ENCODE measurements at places on chromosomes 7 and 10.

GRCh38 chr7:84553711-84554110, 359.1 kb upstream of the SEMA3A start:
- no peak for DNase-seq

- DNase-seq = no peak
Observed at GRCh38 chr10:123645615-123646014, 20.5 kb upstream of the GPR26 start.

DNA sequence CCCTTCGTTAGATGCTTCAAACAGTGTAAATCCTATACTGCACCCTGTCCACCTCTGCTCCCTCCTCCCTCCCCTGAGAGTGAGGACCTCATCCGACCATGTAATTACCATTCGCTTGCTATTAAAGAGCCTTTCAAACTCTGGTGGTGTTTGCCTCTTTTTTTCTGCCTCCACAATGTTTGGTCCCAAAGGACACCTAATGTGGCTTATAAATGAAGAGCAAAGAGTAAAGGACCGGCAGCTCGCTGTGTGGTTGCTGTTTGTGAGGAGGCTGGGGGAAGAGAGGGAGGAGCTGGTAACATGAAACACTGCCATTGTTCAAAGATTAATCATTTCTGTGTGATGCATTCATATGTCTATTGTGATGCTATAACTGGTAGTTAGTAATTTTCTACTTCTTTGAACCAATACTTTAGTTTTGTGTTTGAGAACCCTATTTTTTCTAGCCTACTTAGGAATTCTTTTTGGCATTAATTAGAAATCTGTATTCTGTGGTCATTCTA, 27.9 kb downstream of the MTURN start:
- no peak for DNase-seq

DNA sequence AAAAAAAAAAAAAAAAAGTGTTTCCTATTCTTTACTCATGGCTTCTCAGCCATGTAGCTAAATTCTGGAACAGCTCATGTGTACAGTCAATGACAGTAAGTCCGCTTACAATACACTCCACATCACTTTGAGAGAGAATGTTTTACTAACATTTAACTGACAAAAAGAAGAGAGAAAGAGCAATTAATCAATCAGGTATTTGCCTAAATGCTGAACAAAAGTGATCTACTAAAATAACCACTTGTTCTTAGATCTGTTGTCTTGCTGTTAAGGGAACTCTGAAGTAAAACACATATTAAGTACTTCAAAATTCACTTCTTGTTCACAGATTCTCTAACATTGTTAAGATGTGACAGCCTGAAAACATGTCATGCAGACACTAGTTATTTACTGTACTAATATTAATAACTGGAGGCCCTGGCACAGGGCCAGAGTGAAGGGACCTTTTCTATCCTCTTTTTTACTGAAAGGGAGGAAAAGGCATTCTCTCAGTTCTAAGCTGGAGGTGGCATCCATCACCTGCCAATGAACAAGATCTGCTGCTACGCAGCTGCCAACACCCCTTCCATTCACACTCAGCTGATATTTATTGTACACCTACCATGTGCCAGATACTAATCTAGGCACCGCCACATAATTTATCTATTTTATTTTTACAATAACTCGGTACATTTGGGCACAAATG, 72.6 kb downstream of the AHR start:
- no peak for DNase-seq

DNA sequence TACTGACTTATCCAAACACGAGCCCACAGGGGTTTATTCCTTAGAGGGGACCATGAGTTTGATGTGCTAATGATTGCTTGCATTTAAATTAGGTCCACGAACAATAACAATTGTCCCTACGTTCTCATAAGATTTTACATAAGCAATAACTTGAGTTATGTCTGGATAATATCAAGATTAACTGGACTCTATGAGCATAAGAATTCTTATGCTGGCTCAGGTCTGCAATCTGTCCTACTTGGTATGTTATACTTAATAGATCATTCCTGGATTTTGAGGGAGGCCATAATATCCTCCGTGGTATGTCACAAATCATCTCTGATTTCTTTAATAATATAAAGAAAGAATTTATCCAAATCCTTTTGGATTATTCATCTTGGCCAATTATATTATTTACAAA, 552.3 kb downstream of the KCNMA1 start:
- DNase-seq = no peak

- no peak for DNase-seq
Observed at GRCh38 chr10:92239600-92240288, 51.1 kb downstream of the CPEB3 start.

GRCh38 chr7:38673795-38674194, 42.6 kb upstream of the AMPH start:
- DNase-seq = no peak

GRCh38 chr7:142906643-142907042, 21.1 kb upstream of the TRPV6 start:
- no peak for DNase-seq

GRCh38 chr7:73391396-73391795, 42.2 kb upstream of the FZD9 start:
- no peak for DNase-seq

- DNase-seq = no peak
Observed at GRCh38 chr7:28409716-28410627, 2.3 kb upstream of the CREB5 start.

- DNase-seq = no peak
Observed at GRCh38 chr10:47190301-47190700, 109.7 kb upstream of the GDF10 start.

DNA sequence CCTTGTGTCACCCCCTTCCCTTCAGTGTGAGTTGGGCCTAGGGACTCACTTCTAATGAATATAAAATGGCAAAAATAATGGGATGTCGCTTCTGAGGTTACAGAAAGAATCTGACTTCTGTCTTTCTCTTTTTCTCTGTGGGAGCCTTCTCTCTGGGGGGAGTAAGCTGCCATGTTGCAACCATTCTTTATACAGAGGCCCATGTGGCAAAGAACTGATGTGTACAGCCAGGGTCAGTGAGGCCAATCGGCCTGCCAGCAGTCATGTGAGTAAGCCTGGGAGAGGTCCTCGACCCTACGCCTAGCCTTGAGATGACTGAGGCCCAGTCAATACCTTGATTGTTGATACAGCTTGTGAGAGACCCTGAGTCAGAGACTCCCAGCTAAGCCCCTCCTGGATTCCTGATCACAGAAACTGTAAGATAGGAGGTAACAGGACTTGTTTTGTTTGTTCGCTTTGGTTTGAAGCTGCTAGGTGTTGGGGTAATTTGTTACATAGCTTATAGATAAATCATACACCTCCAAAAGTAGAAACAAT, 1.7 kb downstream of the TCAF1 start:
- no peak for DNase-seq

DNA sequence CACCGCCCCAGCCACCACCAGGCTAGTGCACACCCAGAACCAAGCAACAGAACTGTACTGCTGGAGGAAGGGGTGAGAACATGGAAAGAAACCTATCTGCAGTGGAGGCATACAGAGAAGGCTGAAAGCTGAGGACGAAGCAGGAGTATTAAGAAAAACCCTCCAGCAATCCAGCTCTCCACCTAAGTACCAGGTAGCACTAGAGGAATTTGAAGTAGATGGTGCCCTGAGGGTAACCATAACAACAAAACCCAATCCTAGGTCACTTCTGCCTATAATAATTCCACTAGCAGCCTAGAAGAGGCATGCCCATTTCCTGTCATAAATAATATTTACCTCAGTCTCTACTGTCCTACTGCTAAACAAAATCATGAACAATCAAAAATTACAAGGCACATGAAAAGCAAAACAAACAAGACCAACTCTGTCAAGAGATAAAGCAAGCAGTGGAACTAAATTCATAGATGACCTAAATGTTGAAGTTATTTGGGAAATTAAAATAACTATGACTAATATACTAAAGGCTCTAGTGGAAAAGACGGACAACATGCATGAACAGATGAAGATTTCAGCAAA, 51.1 kb downstream of the HYCC1 start:
- DNase-seq = no peak

GRCh38 chr7:126780993-126781392, 471.7 kb downstream of the GRM8 start:
- DNase-seq = no peak

GRCh38 chr7:35024298-35024697, 13.0 kb downstream of the DPY19L1 start:
- no peak for DNase-seq

DNA sequence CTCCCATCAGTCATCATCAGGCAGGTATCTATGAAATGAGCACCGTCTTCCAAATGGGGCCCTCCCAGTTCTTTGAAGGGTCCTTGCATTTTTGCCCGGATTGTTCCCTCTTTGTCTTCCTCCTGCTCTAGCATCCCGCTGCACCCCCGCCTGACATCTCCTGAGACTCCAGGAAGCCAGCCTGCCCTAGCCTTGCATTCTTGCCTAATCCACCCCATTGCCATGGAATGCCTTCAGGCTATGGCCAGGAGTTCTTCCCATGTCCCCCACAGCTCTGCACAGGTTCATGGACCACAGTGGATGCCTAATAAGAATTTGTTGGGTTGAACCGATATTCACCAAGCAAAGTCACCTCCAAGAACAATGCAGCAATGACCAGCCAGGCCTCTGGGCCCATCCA, 62.1 kb downstream of the ZMIZ1 start:
- no peak for DNase-seq

DNA sequence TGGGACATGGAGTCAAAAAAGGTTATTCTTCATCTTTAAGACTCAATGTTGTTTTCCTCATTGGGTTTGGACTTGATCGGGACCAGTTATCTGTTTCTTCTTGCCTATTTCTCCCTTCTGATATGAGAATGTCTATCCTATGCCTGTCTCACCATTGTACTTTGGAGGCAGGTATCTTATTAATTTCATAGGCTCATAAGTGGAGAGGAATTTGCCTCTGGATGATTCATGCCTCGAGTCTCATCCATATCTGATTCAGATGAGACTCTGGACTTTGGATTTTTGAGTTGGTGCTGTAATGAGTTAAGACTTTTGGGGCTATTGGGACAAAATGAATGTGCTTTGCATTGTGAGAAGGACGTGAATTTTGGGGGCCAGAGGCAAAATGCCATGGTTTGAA, 36.2 kb upstream of the CCDC7 start:
- no peak for DNase-seq

- no peak for DNase-seq
Observed at GRCh38 chr7:14858866-14859265, 43.7 kb downstream of the DGKB start.

GRCh38 chr10:76885816-76886215, 751.8 kb downstream of the KCNMA1 start:
- no peak for DNase-seq

GRCh38 chr7:3065724-3066143, 22.1 kb upstream of the CARD11 start:
- peak; percentile 13 for DNase-seq

- no peak for DNase-seq
Observed at GRCh38 chr7:92626281-92626809, 36.2 kb upstream of the FAM133B start.

GRCh38 chr10:77299320-77299719, 338.3 kb downstream of the KCNMA1 start:
- no peak for DNase-seq

- DNase-seq = no peak
Observed at GRCh38 chr7:90596671-90597562, 796 bp downstream of the CDK14 start.

- DNase-seq = no peak
Observed at GRCh38 chr7:4000139-4000538, 682.0 kb upstream of the FOXK1 start.

- no peak for DNase-seq
Observed at GRCh38 chr7:46572691-46573090, 651.6 kb upstream of the IGFBP3 start.

- DNase-seq = no peak
Observed at GRCh38 chr7:21454182-21454581, 26.3 kb downstream of the SP4 start.

GRCh38 chr7:8499128-8499527, 65.7 kb downstream of the NXPH1 start:
- DNase-seq = no peak

DNA sequence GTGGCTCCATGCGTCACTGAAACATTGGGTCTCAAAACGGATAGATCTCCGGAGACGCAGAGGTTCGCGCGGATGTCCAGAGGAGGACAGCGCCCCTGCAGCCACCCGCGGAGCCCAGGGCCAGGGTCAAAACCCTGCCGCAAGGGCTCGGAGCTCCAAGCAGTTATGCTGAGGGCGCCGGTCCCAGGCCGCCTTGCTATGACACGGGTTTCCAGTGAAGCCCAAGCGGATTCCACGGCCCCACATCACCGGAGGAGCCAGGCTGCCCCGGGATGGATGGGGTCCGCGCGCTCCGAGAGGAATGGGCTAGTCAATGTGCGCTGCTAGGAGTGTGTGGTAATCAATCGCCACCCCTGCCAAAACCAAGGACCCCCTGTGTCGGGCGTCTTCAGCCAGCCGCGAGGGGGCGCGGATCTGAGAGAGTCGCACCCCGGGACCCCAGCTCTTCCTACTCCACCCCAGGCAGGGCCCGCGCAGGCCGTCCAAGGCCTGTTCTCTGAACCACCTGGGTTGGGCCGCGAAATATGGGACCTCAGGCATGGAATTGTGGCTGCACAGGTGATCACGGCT, 5.6 kb upstream of the EMX2 start:
- no peak for DNase-seq

DNA sequence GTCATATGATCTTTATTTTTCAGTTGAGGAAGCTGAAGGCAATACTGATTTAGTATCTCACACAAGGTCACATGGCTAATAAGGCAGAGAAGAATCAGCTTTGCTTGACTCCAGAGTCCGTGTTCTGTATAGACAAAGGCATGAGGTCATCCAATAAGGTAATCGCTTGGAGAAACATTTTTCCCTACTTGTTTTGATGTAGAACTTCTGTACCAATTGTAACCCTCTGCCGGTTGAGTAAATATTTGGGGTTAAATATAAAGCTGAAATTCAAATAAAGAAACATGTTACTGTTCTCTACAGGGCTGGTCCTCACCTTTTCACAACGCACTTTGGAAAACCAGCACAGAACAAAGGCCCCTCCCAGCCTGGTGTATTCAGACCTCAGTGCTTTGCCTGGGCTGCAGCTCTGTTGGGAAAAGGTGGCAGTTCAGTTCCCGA, 83.0 kb upstream of the INSYN2A start:
- DNase-seq = no peak

GRCh38 chr10:93131986-93132385, 58.3 kb downstream of the CYP26A1 start:
- DNase-seq = no peak

DNA sequence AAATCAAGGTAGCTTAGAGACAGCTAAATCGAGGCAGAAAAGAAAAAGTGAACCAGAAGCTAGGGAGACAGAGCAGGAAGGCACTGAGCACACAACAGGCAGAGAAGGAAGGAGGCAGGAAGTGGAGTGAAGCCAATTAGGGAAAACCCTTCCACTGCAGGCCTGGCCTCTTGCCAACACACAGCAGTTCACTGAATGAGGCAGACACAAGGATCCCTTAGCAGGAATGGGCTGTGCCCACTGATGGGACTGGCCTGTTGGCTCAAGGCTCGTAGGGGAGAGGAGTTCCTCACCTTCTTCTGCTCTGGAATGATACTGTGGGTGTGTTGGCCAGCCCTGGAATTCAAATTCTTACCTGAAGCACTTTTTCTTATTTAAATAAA, 220.3 kb upstream of the STK17A start:
- DNase-seq = no peak
